ENCODE measurements at places on chromosomes 7 and 10.

GRCh38 chr7:147990079-147990478, 600.5 kb upstream of the C7orf33 start:
- no peak for DNase-seq

GRCh38 chr7:39582536-39582935, 16.3 kb downstream of the YAE1 start:
- DNase-seq, result no peak

DNA sequence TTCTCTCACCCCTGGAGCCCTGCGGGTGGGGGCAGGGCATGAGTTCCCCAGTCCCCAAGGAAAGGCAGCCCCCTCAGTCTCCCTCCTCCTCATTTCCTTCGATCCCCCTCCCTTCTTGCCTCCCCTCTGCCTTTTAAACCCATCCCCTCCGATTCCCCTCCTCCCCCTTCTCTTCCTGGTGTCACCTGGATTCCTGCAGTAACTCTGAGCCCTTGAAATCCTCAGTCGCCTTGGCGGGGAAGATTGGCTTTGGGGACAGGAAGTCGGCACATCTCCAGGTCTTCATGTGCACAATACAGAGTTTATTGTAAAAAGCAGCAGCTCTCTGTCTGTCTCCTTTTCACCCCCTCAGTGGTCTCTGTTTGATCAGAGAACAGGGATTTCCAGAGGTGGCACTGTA, 1.3 kb upstream of the MUC12 start:
- DNase-seq, result no peak

- DNase-seq, result no peak
These were observed 235.5 kb downstream of the SEMA3E start for GRCh38 chr7:83413424-83413823.

DNA sequence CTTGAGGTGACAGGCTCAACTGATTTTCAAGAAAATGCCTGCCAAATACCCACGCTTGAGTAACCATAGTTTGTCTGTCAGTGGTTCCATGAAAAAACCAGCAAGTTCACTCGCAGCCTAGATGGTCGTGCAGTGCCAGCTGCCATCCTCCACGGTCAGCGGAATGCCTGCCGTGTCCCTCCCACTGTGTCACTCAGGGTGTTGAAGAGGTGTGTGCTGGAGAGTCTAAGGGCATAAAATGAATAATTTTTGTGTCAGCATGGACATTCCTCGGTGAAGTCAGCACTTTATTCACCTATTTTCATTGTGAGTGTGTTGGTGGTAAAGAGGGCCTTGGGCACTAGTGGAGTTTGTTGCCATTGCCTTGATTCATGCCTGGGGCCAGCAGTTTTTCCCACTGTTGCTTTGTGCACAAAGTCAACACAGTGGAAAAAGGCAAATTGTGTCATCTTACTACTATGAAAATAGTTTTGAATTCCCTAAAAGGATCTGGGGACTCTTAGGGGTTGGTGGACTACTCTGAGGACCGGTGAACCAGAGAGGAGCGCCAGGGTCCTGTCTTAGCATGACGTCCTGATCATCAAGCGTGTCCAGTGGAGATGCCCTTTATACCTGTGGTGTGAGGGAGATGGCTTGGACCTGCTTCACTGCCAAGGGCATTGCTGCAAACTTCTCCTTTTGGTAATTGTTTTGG, 17.6 kb downstream of the MINDY4 start:
- DNase-seq, result no peak

- DNase-seq, result no peak
These were observed 95.3 kb upstream of the CYP26C1 start for GRCh38 chr10:92965314-92965713.

DNA sequence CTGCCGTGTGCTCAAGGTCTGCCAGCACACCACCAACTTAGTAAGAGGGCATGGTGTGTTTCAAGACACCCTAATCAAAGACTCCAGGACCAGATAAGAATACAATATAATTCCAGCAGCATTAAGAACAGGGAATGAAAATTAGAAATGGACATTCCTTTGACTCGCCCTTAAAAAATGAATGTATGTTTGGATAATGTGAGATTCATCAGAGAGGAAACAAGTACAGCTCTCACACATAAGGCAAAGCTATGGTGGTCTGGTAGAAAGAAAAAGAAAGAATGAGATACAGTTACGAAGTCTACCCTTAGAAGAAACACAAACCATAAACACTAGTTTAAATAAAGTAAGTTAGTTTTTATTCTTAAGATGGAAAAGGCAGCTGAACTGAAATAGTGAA, 174.8 kb upstream of the ANK3 start:
- DNase-seq, result no peak

GRCh38 chr10:5744849-5745248, 60.2 kb downstream of the TASOR2 start:
- no peak for DNase-seq

DNA sequence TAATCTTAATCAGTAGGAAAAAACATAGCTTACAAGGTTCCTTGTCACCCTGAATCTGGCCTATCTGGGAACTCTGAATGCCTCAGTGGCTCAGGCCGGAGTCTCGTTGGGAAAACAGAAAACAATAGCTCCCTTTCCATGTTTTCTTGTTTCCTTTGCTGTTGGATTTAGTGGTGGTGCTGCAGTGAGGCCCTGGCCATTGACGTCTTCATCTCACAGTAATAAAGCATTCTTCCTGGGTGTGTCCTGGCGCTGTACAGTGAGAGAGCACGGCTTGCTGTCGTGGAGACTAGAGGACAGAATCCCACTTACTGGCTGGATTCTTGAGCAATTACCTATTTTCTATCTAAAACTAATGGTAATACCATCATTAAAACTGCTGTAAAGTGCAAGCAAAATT, 1.3 kb upstream of the SPOCK2 start:
- DNase-seq, result no peak

DNA sequence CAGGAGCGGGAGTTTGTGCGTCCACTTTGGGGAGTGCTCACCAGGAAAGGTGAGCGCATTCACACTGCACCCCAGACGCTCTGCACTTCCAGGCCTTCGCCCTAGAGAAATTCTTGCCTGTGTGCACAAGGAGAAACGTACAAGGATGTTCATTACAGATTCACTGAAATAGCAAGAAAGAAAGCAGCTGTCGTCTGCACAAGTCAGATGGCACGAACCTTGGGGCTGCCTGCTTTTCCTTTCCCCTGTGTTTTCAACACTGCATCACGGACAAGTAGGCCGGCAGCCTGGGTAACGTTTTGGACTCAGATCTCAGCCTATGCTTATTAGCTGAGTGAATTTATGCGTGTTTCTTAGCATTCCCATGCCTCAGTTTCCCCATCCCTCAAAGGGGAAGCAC, 546.8 kb upstream of the FOXK1 start:
- no peak for DNase-seq

GRCh38 chr7:152180587-152180986, 155.1 kb downstream of the GALNT11 start:
- no peak for DNase-seq

GRCh38 chr7:134255814-134256213, 60.9 kb downstream of the SLC35B4 start:
- no peak for DNase-seq

DNA sequence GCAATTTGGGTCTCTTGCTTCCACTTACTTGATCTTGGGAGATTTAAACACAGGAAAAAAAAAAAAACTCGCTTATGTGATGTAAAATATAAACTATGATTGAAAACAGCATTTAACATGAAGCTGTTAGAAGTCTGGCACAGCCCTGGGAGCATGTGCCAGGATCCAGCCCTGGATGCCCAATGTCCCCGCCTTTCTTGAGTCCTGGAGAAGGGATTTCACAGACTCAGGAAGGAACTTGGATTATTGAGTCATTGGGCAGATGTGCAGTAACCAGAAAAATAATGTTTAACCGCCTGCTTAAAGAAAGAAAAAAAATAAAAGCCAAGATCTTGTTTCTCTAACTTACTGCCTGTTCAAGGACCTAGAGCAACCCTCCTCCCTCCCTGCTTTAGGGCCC, 3.7 kb upstream of the JCAD start:
- DNase-seq, result no peak

DNA sequence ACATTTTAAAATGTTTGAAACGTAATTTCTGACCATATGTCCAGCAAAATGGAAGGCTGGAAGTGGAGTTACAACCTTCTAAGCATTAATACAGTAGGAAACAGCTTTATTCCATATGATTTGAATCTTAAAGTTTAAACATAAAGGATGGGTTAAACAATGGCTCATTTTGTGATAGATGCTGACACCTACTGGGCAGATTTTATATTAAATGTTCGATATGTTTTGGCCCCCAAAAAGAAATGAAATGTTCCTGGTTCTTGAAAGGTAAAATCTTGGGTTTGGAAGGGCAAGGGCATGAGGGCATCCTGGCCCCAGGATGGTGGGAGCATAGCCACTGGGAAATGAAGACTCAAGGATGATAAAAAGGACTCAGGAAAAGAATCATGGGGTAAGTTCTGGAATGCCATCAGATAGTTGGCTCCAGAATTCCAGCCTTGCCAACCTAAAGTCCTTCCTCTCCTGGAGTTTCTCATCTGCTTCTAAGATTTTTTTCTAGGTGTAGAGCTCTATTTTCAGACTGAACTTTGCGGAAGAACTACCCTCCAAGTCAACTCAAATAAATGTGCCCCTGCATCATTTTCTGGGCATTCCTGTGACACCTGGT, 34.6 kb upstream of the SLC35G1 start:
- DNase-seq, result no peak

- no peak for DNase-seq
These were observed 519 bp upstream of the ZNF655 start for GRCh38 chr7:99557940-99558305.

DNA sequence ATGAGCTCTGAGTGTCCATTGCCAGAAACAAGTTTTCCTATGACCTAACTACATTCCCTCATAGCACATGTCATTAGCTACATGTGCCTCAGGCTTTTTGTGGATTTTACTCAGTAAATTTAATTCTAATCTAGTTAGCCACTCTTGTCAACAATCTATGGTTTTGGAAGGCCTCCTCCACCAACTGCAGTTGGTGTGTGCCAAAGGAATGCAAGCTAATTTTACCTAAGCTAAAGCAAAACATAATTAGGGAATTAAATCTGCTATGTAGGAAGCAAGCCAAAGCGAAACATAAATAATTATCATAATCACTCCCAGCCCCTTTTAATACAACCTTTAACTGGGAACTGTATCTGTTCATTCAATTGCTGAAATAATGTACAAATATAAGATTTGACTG, 3.5 kb upstream of the CTTNBP2 start:
- DNase-seq, result no peak

GRCh38 chr10:117133273-117134055, 4.6 kb downstream of the VAX1 start:
- DNase-seq, result no peak

- no peak for DNase-seq
These were observed 43.8 kb downstream of the JAKMIP3 start for GRCh38 chr10:132109341-132110110.

DNA sequence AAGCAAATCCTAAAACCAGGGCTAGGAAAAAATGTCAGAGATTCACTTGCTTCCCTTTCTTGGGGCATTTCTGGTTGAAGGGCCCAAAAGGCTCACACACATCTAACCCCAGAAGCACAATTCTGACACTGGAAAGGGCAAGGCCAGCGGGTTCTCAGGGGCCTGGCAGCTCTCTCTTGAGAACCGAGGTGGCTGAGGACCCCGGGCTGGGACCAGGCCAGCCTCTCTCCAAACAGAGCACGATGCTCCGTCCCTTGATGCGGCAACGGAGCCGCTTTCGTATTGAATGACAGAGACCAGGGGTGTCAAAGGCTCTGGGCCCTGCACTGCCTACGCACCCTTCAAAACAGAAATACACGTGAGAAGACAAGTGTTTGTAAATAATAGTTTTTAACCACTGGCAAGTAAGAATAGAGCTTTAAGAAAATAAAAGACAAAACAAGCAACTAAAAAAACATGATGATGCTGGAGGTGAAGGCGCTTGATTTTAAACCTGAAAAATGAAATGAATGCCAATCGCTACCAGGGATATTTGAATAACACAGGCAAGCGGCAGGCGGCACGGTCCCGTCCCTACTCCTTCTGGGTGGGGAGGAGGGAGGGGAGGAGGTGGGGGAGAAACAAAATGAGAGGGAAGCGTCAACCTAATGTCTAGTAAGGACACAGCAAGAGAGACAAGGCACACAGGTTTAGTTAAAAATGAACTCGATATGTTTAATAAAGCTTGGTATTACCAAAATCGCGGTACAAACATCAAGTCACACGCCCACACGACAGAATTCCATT, 68.0 kb downstream of the SLC29A4 start:
- no peak for DNase-seq

Data from stimulated activated CD8-positive, alpha-beta memory T cell treated with anti-CD3 and anti-CD28 coated beads, Interleukin-4, amount 100 ng/mL, for 1 hour (primary cell).